ENCODE measurements at places on chromosomes 7 and 10.
A peak's percentile ranks its signal among the peaks of the same experiment; 100 is the strongest.

- peak; percentile 73 for DNase-seq
Observed at GRCh38 chr7:130959743-130960207, 225.8 kb upstream of the KLF14 start.

DNA sequence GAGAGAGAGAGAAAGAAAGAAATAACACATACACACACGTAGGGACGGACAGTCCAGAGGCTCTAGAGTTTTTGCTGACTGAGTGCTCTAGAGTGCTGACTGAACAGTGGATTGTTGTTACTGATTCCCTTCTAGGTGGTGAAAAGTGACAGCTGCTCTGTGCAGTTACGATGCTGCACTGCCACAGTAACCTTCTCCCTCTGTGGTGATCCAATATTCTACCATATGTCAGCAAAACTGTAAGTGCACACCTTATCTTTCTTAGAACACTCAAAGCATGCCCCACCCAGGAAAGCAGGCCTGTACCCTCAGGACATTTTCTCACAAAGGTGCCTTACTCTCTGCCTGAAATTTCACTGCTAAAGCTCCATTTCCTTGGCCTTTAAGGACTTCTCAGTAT lies 1023.5 kb downstream of the TYW1 start:
- DNase-seq = no peak

GRCh38 chr7:10507032-10507431 lies 466.6 kb upstream of the PHF14 start:
- DNase-seq = no peak

- no peak for DNase-seq
Observed at GRCh38 chr10:25046641-25047040, 30.2 kb downstream of the THNSL1 start.

DNA sequence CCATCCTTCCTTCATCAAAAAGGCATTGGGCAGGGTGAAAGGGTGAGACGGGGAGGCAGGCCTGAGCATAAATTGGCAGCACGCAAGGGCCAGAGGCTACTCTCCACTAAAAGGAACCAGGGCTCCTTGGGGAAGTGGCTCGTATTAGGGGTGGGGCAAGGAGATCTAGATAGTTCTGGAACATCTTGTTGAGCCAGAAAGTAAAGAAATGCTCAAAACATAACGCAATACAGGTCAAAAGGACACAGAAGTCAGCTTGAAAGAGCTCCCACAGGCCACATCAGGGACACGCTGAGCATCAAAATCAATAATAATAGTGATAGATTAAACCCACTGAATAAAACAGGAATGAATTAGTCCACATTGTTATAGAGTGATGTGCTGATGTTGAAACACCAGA lies 203.1 kb downstream of the ELMO1 start:
- no peak for DNase-seq

DNA sequence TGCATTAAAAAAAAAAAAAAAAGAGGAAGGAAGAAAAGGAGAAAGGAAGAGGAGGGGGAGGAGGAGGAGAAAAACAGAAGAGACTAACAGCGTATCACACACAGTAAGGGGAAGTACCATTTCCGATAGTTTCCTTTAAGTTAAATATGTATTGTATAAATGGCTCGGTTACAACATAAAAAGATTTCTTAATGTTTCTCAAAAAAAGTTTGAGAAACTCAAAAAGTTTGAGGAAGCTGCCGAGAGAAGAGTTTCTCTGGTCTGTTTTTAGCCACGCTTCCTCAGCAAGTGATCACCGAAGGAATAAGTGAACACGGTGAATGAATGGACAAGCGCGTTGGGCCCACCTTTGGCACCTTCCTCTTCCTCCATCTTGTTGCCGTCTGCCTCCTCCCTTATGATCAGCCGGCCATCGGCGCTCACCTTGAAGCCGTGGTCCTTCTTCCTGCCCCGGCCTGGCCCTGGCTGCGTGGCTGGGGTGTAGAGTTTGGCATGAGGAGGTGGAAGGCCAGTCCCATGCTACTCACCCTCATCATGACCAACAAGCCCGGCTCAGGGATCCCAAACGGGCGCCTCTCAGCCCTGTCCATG lies 31.3 kb upstream of the FRAT2 start:
- no peak for DNase-seq

DNA sequence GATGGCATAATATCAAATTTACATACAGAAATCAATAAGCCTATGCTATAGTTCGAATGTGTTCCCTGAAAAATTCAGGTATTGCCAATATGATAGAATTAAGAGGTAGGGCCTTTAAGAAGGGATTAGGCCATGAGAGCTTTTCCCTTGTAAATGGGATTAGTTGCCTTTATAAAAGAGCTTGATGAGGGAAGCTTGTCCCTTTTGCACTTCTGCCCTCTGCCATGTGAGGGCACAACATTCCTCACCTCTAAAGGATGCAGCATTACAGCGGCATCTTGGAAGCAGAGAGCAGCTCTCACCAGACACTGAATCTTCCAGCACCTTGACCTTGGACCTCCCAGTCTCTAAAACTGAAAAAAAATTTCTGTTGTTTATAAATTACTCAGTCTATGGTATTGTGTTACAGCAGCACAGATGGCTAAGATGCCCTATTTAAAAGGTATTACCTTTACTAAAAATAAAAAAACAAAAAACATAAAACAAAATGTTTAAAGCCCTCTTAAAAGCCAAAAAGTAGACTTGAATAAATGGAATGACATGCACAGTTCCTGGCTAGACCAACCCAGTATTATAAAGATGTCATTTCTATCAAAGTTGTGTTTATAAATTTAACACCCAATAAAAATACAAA lies 909.6 kb downstream of the REEP3 start:
- no peak for DNase-seq

GRCh38 chr10:8617792-8618191 lies 563.3 kb downstream of the GATA3 start:
- no peak for DNase-seq

DNA sequence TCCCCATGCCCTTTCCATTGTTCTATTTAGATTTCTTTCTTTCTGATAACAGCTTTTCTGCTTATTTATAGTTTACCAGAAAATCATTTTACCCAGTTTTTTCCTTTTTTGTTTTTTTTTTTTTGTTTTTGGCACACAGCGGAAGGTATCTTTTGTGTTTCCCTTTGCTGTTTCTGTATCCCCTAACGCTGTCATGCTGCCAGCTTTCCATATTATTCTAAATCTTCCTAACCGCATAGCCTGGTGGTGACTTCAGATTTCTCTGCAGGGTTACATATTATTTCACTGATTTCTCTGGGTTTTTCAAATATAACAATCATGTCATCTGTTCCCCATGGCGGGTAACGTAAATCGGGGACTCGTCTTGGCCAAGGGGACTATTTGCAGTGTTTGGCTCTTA lies 4.0 kb upstream of the SLC29A4 start:
- no peak for DNase-seq

GRCh38 chr7:7517754-7518153 lies 17.9 kb downstream of the COL28A1 start:
- DNase-seq = no peak

DNA sequence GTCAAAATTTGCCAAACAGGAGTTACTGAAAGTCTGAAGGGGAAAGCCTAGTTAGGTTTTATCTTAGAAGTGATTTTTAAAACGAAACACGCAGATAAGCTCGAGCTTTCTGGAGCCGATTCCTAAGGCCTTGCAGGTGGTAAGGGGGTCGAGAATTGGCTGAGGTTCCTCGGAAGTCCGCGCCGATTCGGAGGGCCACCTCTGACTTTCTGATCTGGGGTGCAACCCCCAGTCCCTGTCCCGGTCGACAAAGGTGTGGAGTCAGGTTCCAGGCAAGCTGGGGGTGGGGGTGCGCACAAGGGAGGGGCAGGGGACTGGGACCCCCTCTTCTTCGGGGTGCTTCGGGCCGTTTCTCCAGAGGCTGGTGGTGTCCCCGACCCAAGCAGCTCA lies 701 bp upstream of the CUL1 start:
- DNase-seq = no peak

- DNase-seq = no peak
Observed at GRCh38 chr10:6408799-6409198, 171.3 kb downstream of the PRKCQ start.

GRCh38 chr7:78326876-78327275 lies 528.3 kb downstream of the PHTF2 start:
- no peak for DNase-seq

DNA sequence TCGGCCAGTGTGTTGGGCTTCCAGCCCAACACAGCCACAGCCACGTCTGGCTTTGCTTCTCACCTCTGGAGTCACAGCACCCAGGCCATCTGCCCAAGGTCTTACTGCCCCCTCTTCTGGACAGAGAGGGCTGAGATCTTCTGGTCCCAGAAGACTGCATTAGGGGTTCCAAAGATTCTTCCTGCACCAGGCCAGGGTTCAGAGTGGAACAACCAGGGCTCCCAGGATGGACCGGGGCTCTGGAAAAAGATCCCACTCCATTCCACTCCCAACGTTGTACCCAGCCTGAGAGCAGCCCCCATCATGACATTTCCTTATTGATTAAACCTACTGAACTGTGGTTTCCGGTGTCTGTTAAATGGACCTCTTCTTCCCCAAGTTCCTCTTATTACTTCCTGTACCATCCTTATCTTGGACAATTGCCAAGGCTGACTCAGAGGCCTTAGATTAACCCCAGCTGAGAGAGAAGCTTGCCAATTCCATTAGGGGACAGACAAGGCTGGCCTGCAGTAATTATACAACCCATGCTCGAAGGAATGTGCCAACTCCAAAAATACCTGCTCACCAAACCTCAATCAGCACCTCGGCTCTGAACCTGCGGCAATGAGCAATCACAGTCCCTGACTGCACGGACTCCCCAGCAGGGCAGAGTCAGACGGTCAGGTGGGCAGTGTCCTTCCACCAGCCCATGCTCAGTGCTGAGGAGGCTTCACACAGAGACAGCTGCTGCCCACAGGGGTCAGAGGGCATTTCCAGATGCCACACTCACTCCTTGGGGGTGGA lies 47.9 kb upstream of the NPFFR1 start:
- peak; percentile 94 for DNase-seq

GRCh38 chr7:95375591-95376257 lies 20.5 kb downstream of the PON3 start:
- DNase-seq = no peak

All from HCEC 1CT (cell line).